ENCODE measurements at places on chromosomes 16 and 17.

- no peak for DNase-seq
Observed at GRCh38 chr16:87725596-87726235, 40.1 kb downstream of the KLHDC4 start.

DNA sequence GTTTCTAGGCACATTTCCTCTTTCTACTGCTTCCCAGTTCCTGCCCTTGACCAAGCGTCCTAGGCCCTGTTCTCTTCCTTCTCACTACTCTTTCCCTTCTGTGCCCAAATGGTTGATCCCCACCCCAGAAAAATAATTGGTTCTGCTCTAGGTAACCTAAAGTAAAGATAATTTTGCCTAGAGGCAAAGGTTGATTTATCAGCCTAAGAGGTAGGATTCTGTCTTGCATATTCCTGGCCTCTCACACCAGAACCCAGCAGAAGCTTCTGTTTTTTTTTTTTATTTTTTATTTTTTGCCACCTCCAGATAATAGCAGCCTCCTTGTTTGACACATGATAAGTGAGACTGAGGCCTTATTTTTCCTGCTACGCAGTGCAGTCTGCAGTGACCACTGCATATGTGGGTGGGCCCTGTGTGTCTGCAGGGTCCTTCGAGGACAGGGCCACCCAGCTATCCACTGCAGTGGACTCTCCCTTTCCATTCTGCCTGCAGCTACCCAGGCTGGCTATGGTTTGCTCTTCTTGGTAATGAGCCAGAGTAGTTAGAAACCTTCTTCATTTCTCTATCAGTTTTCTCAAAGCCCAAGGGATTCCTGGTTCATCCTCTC is 701 bp downstream of the PIPOX start:
- no peak for DNase-seq

GRCh38 chr17:54956791-54957190 is 11.7 kb downstream of the COX11 start:
- DNase-seq: no peak

DNA sequence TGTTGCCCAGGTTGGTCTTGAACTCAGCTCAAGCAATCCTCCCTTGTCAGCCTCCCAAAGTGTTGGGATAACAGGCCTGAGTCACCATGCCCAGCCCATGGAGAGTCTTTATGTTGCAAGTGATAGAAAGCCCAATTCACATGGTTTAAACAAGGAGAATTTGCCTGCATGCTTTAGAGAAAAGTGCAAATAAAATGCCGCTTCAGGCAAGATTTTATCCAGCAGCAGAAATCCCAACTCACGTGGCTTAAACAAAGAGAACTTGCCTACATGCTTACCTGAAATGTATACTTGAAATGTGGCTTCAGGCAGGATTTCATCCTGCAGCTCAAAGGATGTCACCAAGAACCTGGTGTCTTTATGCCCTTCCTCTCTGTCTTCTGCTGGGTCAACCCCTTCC is 28.8 kb upstream of the XYLT2 start:
- DNase-seq: no peak

DNA sequence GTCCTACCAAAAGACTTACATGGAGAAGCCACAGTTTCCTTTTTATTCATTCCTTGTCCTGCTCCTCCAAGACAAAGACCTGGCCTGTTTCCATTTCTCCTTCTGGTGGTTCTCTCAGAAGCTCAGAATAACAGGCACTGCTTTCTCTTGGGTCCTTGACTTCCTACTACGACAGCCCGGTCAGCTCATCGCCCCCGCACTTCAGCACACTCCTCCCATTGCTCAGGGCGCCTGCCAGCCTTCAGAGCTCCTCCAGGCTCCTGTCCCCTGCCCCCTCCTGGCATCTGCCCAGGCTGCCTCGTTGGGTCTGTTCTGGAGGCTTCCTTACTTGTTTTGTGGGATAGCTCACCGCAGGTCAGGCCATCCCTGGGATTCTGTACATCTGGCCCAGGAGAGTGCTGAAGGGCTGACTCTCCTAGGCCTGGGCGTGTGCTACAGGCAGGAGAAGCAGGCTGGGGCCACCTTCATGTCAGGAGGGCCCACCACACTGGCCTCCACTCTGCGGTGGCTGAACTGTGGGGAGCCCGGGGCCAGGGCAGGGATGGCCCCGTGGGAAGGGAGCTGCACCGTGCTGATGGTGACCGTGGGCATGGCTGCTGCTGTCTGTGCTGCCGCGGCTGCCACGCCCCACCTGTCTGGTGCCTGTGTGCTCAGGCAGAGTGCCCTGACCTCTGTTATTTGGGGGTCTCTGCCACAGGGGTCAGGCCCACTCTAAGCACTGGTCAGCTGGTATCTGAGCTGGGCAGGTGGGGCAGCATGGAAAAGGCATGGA is 17.7 kb downstream of the TCF25 start:
- no peak for DNase-seq

DNA sequence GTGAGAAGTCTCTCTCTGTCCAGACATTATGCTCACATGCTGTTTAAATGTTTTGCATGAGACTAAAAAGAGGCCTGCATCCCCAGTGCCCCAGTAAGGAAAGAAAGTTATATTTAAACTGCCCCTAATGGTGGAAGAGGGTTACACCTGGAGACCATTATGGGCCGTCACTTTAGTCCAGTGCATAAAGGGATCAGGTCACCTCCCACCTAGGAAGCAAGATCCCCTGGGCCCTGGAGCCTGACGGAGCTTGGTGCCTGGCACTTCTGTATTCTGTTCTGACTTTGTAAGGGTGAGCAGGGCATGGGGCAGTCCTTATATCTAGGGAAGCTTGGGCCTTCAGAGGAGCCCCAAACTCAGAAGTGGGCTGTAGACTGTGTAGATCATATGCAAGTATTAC is 67.9 kb downstream of the CPPED1 start:
- no peak for DNase-seq

GRCh38 chr16:24826096-24826690 is 19.6 kb upstream of the SLC5A11 start:
- DNase-seq: no peak

DNA sequence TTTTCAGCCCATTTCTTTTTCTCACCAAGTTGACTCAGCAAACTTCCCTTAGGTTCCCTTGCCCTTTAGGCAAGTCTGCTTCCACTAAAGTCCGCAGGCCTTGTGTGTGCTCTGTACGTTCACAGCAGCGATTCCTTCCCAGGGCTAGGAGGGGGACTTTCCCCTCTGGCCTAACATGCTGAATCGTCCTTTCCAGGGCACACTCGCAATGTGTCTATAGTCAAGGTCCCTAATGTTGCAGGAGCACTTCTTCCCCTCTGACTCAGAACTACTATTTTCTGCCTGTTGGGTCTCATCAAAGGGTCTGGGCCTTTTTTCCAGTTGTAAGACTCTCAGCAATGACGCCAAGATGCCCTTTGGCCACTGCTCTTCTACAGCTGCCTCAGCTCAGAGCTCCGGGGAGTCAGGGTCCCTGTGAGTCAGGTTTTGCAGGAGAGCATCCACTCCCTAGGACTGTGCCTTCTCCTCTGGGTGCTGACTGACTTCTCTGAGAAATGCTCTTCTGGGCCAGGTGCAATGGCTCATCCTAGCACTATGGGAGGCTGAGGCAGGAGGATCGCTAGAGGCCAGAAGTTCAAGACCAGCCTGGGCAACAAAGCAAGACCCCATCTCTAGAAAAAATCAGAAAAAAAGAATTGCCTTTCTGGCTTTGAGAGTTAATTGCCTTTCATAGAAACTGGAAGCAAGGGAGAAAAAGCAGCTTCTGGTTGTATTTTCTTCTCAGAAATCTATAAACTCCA is 64.4 kb upstream of the TBX2 start:
- DNase-seq: no peak

DNA sequence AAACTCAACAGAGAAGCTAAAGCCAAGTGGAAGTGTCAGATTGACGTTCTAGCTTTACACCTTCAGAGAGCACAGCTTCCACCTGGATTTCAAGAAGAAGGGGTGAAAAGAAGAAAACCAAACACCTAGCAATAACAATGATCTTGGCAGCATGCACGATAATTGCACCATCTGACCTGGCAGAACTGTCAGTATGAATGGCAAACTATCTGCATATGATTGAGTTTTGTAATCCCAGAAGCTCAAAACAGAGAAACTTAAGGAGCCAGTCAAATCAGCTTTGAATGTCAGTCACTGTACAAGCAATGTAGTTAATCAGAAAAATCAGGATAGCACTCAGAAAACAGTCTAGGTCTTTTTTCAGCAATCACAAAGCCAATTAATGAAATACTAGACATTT is 427.1 kb downstream of the ZFHX3 start:
- no peak for DNase-seq

DNA sequence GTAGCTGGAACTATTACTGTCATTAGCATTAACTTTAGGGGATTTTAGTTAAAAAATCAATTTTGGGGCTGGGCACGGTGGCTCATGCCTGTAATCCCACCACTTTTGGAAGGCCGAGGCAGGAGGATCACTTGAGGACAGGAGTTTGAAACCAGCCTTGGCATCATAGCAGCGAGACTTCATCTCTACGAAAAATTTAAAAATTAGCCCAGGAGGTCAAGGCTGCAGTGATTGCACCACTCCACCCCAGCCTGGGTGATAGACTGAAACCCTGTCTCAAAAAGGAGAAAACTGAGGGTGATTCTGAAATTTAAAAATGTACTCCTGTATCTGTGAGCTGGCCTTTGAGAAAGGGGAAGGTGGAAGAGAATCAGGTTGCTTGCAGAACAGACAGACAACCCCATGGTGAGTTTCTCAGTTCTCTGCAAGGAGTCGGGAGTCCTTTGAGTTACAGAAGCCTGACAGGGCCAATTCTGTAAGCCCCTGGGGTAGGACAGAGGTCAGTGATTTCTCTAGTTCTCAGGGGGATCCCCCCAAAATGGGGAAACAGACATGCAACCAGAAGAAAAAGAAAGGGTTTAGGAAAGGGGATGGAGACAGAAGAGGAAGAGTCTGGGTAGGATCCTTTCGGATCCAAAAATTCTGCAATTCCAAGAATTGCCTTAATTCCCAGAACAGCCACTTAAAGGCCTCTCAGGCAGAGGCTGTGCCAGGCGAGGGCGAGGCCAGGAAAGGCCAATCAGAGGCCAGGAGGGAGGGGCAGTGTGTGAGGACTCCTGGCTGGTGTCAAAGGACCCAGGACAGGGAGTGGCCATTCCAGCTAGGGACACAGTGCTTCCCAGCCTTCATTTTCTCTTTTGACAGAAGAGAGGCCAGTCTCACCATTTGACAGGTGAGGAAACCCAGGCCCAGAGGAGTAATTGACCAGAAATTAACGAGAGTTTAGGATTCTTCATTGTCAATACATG is 6.7 kb downstream of the NUPR1 start:
- DNase-seq: no peak

DNA sequence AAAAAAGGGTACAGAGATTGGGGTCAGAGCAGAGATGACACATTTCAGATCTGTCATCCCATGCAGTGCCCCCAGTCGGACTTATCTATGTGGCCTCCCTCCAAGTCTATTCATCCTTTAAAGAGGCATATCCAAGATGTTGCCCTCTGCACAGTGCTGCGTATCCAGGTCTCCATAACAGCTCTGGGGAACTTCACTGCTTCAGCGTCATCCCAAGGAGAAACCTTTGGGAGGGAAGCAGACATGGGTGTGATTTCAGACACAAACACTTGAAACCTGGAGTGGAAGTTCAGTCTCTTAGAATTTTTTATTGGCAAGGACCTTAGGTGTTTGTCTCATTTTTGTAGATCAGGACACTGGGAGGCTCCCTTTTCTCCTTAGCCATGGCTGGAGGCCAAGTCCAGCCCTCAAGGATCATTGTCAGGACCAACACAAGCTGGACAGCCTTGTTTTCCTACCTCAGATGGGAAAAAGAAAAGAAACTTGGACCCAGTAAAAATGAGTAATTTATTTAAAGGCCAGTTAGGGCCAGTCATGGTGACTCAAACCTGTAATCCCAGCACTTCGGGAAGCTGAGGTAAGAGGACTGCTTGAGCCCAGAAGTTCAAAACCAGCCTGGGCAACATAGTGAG is 23.9 kb upstream of the NLK start:
- no peak for DNase-seq

DNA sequence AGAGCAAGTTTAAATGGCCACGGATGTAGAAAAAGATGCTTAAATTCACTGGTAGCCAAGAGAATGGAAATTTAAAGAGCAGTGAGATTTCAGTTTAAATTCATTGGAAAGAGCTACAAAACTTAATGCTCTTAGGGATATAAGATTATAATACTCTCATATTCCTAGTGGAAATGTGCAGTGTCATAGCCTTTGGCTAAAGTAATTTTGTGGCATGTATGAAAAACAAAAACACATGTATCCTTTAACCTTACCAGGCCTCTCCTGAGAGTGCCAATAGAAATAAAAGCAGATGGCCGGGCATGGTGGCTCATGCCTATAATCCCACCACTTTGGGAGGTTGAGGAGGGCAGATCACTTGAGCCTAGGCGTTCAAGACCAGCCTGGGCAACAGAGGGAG is 289.2 kb downstream of the PHKB start:
- DNase-seq: no peak

DNA sequence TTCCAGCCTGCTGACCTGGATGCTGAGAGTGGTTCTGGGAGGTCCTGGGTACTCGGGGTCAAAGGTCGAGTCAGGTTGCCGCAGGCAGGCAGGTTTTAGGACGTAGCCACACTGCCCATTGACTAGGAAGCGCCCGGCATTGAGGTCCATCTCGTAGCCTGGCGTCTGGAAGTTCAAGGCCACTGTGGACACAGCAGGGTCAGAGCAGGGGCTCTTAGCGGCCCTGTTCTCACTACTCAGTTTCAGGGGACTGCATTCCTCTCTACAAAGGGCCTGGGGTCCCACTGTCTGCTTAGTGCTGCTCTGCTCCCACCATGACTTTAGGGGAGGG is 18.9 kb downstream of the PLCD3 start:
- DNase-seq: no peak

- no peak for DNase-seq
Observed at GRCh38 chr16:29156511-29156910, 171.7 kb downstream of the LAT start.

DNA sequence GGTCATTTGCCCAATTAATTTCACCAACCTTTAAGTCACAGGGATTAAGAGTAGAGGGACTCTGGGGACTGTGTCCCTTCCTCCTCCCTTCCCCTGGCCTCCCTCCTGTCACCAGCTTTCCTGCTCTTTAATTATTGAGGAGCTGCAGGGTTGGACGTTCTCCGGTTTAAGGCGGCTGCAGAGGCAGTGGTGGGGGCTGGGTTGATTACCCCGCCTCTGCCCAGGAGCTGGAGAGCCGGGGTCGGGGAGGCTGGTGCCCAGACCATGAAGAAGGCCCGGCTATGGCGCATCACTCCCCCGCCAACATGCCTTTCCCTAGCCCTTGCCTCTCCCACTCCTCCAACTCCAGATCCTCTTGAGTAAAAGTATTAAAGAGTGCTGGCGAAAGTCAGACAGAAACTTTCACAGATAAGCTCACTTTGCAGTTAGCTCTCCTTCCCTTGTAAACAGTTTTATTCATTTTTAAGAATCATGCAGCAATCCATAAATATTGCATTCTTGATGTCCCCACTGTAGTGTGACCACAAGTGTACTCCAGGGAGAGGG is 1.1 kb upstream of the FOXJ1 start:
- DNase-seq: no peak

- DNase-seq: no peak
Observed at GRCh38 chr17:59300941-59301340, 30.5 kb upstream of the YPEL2 start.

GRCh38 chr17:8631554-8631877 is 991 bp upstream of the MYH10 start:
- no peak for DNase-seq

GRCh38 chr17:53134548-53134947 is 688.2 kb upstream of the KIF2B start:
- no peak for DNase-seq

Data from vagina (tissue), 2 donors.